ENCODE measurements at places on chromosomes 13 and 19.

DNA sequence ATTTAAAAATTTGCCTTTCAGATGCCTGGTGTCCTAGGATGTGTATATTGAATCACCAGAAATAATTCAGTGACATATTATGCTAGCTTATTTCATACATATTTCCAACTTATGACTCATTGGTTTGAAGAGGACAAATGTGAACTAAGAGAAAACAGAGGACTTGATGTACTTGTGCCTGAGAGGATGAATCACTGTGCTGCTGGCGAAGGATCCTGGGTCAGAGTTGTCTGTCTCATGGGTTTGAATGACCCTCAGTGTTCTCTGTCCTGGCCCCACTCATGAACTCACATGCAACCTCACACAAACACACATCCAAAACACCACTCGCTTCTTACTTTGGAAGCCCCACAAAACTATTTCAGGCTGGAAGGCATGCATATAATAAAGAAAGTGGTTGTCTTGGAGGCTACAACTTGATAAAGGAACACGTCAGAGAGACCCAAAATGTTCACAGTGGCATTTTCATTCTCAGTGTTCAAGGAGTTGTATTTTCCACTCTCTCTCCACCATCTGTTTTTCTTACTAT, 129.0 kb upstream of the SPRY2 start:
- no peak for DNase-seq

DNA sequence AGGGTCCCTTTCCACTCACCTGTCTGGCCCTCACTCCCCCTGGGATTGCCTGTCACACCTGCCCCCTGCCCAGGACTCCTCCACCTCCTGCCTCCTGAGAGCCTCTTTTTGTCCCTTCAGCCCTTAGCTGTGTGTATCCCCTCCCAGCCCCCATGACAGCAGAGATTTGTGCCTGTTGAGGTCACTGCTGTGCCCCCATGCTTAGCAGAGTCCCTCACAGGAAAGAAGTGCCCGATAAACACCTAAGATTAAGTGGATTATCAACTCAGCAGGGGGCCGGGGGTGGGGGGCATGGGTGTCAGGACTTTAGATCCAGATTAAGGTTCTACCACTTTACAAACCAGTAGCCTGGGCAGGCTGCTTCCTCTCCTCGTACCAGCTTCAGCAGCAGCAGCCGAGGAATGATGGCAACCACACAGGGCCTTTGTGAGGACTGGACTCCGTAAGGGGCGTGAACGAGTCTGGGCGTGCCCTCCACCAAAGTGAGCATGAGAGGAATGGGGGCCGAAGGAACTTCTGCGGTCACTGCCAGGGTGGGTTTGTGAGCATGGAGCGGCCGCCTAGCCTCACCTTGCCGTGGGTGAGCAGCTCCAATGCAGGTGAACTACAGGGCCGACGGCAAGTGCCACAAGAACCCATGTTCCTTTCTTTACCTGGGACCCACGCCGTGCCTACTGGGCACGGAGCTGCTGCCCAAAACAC, 36.1 kb downstream of the ZNF787 start:
- no peak for DNase-seq

DNA sequence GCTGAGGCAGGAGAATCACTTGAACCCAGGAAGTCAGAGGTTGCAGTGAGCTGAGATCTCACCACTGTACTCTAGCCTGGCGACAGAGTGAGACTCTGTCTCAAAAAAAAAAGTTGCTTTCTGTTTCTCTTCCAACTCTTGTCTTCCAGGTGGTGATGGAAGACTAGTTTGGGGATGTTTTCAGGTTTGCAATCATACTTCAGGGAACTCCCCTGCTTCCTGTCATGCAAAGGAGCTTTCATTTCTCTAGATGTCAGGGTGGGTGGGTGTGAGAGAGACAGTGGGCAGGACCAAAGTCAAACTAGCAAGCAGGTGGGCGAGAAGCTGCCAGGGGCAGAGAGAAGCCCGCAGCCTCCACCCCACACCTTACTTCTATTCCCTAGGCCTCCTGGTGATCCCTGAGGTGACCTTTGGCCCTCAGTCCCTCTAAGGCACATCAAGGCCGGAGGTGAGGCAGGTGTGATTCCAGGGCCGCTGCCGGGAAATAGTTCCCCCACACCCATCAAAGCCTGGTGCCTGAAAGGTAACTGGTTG, 25.7 kb downstream of the CCNE1 start:
- peak; percentile 34 for DNase-seq

DNA sequence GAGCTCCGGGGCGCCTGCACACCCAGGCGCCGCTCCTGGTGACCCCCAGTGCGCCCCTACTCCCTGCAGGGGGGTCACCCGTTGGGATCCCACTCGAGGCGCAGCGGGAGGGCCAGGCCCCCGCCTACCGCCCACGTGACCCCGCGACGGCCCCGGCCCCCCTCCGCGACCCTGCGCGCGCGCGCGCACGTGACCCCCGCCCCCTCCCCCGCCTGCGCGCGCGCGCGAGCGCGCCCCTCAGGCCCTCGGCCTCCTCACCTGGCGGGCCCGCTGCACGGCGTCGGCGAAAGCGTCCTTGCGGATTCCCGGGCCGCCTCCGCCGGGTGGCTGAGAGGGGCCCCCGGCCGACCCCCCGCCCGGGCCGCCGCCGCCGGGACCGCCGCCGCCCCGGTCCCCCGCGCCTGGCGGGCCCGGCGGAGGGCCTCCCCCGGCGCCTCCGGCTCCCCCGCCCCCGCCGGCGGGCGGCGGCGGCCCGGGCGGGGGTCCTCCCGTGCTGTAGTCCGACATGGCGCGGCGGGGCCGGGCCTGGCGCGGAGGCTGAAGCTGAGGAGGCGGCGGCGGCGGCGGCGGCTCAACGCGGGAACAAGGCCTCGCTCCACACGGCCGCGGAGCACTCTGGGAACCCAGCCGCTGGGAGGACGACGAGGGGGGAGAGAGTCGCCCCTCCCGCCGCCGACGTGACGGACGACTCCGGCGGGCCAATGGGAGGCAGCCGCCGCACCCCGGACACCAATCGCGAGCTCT, at the start of gene KHSRP:
TSS of gene KHSRP (minus strand) at position 617 of the 744 bp plus-strand sequence. CDS start at position 507, 110 bp downstream.
- DNase-seq = no peak

GRCh38 chr13:68806125-68806524, 1301.5 kb upstream of the ATXN8OS start:
- DNase-seq = no peak

DNA sequence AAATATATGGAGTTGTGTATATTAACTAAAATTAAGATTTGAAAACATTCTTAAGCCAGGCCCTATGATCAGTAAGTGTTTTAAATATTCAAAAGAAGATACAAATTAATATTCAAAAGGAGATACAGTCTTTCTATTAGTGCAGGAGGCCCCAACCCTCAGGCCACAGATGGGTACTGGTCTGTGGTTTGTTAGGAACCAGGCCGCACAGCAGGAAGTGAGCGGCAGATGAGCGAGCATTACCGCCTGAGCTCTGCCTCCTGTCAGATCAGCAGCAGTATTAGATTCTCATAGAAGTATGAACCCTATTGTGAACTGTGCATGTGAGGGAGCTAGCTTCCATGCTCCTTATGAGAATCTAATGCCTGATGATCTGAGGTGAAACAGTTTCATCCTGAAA, 232.9 kb downstream of the FOXO1 start:
- peak; percentile 77 for DNase-seq

DNA sequence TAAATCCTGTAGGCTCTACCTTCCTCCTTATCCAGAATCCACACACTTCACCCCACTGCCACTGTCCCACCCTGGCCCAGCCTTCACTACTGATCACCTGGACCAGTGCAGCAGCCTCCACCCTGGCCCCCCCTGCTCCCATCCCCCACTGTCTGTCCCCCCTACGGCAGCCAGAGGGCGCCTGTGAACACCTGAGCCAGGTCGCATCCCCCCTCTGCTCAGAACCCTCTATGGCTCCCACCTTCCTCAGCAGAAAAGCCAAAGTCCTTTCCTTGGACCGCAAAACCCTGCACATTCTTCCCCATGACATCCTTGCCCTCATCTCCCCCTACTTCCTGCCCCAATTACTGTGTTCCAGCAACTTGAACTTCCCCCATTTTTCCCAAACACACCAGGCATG, 20.6 kb downstream of the ELAVL3 start:
- DNase-seq = peak; percentile 24

DNA sequence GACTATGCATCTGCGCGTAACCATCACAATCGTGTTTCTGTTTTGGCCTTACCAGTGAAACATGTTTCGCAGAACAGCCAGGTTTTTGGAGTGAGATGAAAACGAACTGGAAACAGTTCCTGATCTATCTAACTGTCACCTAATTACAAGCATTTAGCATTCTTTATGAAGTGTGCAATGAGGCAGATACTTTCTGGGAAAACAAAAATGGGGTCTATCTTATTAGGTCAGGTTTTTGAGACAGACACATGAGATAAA, 182.8 kb downstream of the LMO7 start:
- no peak for DNase-seq

DNA sequence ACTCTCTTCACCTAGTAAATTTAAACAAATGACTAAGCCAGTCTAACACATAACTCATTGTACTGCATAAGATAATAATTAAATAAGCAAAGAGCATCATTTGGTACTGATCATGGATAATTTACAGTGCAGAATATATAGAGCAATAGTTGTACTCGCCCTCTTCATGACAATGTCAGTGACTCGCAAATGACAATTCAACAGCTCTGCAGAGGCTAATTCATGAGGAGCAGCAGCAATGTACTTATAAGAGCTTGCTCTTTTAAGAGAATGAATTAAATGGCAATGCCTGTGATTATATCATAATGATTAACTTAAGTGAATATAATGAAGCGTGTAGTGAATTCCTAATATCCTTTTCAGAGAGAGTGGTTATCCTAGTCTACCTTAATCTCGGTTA, 284.5 kb upstream of the PCDH20 start:
- DNase-seq = no peak

- DNase-seq = no peak
Measured at GRCh38 chr19:37874784-37875183, 31.6 kb downstream of the WDR87 start.

- DNase-seq = peak; percentile 85
Measured at GRCh38 chr19:9934132-9934950, 2.0 kb downstream of the OLFM2 start.

GRCh38 chr13:80778297-80778696, 437.4 kb upstream of the SPRY2 start:
- no peak for DNase-seq

- DNase-seq = no peak
Measured at GRCh38 chr13:42275506-42275905, 3.6 kb downstream of the AKAP11 start.

GRCh38 chr13:53411463-53411862, 382.9 kb downstream of the OLFM4 start:
- no peak for DNase-seq

GRCh38 chr13:31970231-31970930, 61.2 kb upstream of the FRY start:
- DNase-seq = no peak

- no peak for DNase-seq
Measured at GRCh38 chr19:5182751-5183150, 157.9 kb downstream of the PTPRS start.

GRCh38 chr13:63855457-63856118, 2439.9 kb upstream of the PCDH20 start:
- DNase-seq = no peak

- no peak for DNase-seq
Measured at GRCh38 chr13:114082849-114083645, 49.4 kb downstream of the RASA3 start.

GRCh38 chr13:48542138-48542537, 9.3 kb upstream of the RCBTB2 start:
- DNase-seq = no peak

GRCh38 chr13:87331178-87331577, 340.0 kb upstream of the SLITRK5 start:
- no peak for DNase-seq

DNA sequence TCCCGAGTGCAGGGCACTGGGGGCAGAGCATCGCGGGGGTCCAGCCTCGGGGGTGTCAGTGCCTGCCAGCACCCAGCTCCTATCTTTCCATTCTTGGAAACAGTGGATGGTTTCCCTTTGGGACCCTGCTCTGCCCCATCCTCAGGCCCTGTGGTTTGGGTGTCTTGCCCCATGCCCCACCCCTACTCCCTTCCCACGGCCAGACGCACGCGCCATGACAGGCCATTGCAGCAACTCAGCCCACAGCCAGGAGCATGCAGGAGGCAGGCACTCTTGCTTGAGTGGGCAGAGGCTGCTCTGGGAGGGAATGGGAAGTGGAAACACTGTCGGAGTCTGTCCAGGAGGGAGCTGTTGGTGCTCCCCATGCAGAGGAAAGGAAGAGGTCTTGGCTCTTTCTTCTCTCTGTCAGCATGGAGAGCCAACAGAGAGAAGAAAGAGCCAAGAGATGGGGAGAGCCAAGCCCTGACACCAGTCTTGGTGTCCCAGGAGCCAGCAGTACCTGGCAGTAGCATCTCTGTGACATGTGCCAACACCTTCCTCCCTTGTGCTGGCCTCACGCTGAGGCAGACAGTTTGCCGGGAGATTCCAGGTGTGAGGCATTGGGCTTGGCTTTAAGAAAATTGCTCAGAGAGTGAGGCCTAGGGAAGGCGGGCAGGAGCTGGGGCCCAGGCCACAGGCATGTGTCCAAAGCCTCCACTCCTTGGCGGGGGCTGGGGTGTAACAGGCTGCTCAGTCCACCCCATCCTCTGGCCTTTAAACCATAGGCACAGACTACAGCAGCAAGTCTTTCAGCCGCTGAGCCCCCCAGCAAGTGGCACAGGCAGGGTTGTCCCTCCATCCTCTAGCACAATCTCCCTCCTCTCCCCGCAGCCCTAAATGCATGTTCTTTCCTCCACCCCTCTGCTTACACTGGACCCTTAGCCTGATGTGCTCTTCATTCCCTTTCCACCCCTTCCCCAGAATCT, 86.7 kb upstream of the UQCRFS1 start:
- DNase-seq = no peak

GRCh38 chr13:39675904-39676303, 20.4 kb downstream of the COG6 start:
- DNase-seq = no peak

GRCh38 chr19:45767410-45767880, 1.6 kb downstream of the SIX5 start:
- DNase-seq = no peak

DNA sequence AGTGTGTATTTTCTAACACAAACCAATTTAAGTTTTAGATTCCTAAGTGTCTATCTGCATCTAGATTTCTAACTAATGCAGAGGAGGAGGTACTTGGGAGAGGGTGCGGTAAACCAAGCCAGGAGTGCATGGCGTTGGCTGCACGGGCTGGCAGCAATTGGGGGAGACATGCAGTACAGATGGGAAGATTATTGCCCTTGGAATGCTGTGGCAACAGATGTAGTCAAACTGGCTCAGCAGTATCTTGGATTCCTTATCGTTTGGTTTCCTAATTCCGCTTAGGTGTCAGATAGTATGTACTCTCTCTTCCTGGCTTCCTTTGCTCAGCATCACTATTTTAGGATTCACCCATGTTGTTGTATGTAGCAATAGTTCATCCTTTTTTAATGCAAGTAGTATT, 29.4 kb upstream of the STK24 start:
- DNase-seq = no peak

GRCh38 chr13:74153316-74153715, 19.1 kb upstream of the KLF12 start:
- DNase-seq = no peak

GRCh38 chr13:73697166-73697565, 437.0 kb downstream of the KLF12 start:
- DNase-seq = no peak

DNA sequence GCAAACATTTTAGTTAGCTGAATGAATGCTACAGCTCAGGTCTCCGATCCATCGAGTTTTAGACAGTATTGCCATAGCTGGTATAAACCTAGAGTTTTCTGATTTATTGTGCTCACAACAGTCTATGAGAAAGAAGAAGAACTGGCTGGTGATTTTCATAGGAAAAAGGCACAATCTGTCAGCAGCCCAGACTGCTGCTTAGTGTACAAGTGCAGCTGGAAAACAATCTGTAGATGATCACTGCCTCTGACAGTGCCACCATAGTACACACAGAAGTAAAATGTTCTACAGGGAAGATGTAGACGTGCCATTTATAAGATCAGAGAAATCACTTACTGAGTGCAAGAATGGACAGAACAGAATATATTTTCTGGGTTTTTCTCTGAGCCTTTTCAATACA, 48.4 kb downstream of the MYO16 start:
- DNase-seq = no peak
